Stimulated activated CD8-positive, alpha-beta memory T cell treated with anti-CD3 and anti-CD28 coated beads, Interleukin-4, amount 100 ng/mL, for 4 hours (primary cell): ENCODE measurements at places on chromosomes 13 and 19.
A peak's percentile ranks its signal among the peaks of the same experiment; 100 is the strongest.

- DNase-seq, result no peak
These were observed 871.4 kb upstream of the GPC6 start for GRCh38 chr13:92355213-92355612.

- no peak for DNase-seq
These were observed 31.4 kb upstream of the MTIF3 start for GRCh38 chr13:27481766-27482165.

GRCh38 chr13:66673401-66673800 is 556.7 kb downstream of the PCDH9 start:
- no peak for DNase-seq

- DNase-seq, result no peak
These were observed 223.2 kb downstream of the UQCRFS1 start for GRCh38 chr19:28989739-28990138.

DNA sequence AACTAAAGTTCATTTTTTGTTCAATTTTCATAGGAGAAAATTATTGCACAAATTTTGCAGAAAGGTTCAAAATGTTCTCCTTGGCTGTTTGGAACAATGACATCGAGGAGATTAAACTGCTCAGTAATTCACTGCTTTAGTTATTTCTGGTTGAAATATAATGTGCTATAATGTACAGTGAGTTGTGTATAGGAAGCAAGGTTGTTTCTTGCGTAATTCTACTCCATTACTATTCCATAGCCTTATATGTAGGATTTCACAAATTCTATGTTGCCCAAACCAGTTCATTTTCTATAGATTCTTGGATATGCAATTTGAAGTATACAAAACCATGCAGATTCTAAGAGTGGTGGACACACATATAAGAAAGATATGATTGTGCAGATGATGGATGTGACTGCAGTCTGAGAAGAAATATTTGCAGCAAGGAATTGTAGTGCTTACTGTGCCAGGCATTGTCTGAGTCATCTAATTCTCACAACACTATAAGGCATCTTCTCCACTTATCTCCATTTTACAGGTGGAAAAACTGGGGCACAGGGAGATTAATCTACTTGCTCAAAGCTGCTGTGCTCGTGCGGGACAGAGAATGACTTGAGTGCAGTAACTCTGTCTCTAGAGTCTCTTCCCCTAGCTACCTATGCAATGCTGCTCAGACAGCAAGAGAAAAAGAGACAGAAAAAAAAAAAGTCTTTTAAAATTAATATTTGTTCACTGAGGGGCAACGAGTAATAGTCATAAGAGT is 515.5 kb downstream of the MYO16 start:
- DNase-seq, result no peak

GRCh38 chr13:33284916-33285315 is 639 bp downstream of the STARD13 start:
- no peak for DNase-seq

- DNase-seq, result no peak
These were observed 7.4 kb downstream of the GPC6 start for GRCh38 chr13:93233997-93234416.

DNA sequence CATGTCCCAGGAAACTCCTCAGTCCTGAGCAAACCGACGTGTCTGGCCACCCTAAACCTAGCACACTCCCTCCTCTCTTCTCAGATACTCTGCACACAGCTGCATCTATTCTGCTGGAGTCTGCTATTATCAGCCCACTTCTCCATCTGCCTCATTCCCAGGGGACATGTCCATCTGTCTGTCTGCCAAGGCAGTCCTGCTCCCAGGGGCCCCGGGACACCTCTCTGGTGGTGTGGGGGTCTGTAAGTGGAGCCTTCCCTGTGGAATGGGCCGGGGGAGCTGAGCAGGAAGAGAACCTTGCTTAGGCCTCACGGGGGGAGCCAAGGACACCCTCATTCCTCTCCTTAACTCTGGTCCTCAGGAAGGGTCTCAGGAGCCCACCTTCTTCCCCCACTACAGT is 72.7 kb downstream of the ERICH6B start:
- no peak for DNase-seq

- no peak for DNase-seq
These were observed 35.3 kb downstream of the CERS4 start for GRCh38 chr19:8244442-8244841.

DNA sequence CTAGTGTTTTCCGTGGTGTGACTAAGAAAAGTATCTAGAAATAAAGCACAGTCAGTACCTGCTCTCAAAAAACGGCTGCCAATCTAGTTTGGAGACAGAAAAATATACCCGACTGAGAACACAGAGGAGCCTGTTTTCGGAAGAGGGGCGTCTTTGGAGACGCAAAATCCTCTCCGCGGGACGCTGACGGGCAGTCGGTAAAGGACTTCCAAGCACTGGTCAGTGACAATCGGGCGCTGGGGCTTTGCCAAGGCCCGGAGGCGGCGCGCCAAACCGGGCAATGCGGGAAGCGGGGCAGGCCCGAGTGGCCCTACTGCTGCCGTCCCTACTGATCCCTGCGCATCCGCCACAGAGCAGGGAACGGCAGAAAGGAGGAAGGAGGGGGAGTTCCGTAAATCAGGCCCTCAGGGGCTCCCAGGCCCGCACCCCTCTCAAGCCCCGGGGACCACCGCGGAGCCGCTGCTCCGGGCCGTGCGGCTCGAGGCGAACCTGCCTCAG is 588 bp upstream of the DPY19L3 start:
- DNase-seq, result no peak

DNA sequence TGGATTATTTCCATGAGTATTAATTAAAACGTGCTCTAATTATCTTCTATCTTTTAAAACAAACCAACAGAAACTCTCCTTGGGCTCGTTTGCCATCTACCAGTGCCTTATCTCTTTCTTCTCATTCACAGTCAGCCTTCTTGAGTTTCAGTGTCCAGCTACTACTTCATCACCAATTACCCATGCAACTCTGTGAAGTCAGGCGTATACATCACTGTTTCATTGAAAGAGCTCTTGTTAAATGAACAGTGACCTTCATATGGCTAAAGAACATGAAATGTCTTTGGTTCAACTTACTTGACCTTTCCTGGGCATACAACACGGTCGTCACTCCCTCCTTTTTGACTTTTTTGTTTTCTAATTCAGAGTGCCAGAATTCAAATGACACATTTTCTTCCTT is 5.2 kb upstream of the IFT88 start:
- DNase-seq, result no peak

DNA sequence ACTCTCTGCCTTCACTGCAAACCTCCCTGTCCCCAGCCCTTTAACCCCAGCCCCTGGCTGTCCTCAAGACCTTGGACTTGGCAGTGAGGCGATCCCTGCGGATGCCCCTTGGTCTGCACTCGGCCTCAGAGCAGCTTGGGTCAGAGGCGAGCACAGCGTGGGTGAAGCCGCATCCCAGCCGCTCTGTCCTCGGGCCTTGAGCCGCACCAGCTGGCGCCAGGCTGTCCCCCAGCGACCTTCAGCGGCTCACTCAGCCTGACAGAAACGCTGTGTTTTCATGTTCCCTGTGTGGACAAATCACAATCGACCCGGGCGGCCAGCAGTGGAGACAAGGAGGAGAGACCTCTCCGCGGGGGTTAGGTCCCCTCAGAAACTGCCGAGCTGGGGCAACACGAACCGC is 52.0 kb downstream of the GNG7 start:
- DNase-seq, result no peak

- no peak for DNase-seq
These were observed 839 bp upstream of the CKAP2 start for GRCh38 chr13:52454459-52454819.

DNA sequence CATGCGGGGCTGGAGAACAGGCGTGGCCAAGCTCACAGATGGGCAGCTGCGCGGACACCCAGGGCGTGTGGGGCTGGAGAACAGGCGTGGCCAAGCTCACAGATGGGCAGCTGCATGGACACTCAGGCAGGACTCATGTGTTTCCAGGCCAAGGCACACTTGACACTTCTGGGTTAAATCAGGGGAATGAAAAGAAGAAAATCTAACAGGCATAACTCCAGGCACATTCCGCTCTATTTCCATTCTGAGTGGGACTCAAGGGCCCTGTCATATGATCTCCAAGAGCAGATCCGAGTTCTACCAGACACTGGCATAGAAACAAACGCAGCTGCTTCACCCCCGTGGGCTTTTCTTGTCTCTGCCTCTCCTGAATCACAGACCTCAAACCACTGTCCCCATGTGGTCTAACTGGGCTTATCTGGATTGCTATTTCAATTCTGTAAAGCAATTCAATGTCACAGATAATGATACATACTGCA is 17.4 kb upstream of the C13orf46 start:
- no peak for DNase-seq

- DNase-seq, result no peak
These were observed 2.5 kb downstream of the ZNRF4 start for GRCh38 chr19:5457709-5458108.

- DNase-seq, result no peak
These were observed 26.9 kb upstream of the RBM26 start for GRCh38 chr13:79432992-79433391.

- DNase-seq, result no peak
These were observed 33.9 kb upstream of the NPAS1 start for GRCh38 chr19:46985542-46986415.

DNA sequence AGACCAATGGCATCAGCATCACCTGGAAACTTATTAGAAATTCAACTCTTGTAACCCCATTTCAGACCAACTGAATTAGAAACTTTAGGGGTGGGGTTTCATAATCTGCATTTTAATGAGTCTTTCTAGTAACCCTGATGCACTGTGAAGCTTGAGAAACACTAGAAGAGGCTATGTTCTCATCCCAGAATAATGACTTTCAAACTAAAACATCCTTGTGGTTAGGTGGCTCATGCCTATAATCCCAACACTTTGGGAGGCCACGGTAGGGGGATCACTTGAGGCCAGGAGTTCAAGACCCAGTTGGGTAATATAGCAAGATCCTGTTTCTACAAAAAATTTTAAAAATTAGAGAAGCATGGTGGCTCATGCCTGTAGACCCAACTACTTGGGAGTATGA is 402.4 kb downstream of the DLEU7 start:
- DNase-seq, result no peak

GRCh38 chr13:93279982-93280381 is 53.4 kb downstream of the GPC6 start:
- no peak for DNase-seq

DNA sequence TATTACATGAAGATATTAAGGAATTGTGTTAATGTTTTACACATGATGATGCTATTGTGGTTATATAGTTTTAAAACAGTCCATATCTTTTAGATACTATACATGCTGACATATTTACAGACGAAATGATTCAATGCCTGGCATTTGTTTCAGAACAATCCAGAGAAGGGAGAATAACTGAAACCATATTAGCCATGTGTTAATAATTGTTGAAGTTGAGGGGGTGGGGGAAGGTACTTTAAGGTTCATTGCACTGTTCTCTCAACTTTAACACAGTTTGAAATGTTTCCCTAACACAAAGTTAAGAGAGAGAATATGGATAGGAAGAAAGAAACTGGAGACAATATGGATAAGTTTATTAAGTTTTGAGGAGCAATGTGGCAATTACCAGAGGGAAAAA is 5.8 kb downstream of the CRYL1 start:
- no peak for DNase-seq

DNA sequence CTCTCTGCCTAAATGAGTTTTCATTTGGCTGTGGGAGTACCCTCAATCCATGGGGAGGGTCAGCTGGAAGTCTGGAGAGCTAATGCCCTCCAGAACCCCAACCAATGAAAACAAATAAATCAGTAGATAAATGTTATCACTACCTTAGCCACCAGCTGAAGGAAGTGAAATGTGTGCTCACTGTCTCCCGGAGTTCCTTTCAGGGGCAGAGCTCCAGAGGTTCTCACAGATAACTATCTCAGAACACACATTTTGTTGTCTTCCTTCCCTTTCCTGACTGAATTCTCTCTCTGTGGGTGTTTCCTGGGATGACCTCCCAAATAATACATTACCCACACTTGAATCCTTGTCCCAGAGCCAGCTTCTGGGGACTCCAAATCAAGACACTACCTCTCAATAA is 779.6 kb downstream of the DIAPH3 start:
- DNase-seq, result no peak

DNA sequence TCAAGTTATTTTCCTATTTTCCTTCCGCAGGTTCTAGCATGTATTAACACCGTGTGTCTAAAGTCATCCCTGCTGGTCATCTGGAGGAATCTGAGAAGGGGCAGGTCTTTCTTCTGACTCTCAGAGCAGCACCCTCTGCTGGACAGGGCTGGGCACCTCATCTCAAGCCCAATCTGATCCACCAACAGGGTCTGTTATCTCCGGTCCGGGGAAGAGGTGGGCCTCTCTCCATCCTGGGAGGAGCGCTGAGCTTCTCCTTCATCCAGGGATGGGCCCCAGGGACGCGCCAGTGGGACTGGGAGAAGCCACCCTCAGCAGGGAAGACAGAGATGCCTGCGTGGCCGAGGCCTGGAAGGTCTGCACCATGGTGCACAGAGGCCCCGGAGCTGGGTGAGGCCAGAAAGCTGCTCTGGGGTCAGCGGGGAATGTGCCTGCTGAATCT is 26.0 kb upstream of the ZNF331 start:
- DNase-seq, result peak; percentile 7

- no peak for DNase-seq
These were observed 9.6 kb upstream of the ZNRF4 start for GRCh38 chr19:5445561-5446055.

- no peak for DNase-seq
These were observed 6.5 kb upstream of the OPA3 start for GRCh38 chr19:45591004-45591637.

- DNase-seq, result no peak
These were observed 4.2 kb upstream of the ZSCAN4 start for GRCh38 chr19:57664269-57665127.

DNA sequence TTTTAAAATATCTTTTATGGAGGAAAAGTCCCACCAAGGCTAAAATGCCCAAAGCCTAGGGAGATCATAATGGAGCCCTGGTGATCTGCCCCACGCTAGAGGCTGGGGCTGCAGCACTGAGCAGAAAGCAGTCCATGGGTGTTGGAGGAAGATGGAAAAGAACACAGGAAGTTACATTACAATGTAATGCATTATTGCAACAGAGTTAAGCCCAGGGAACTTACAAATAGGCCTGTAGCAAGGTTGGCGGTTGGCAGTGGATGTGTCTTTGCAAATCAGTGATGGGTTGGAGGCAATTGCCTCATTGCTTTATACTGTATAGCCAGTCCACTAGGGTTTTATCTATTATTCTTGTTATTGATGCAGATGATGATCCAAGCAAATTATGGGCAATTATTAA is 399.9 kb downstream of the NDFIP2 start:
- no peak for DNase-seq

- no peak for DNase-seq
These were observed 183.5 kb downstream of the SPRY2 start for GRCh38 chr13:80157261-80157932.

DNA sequence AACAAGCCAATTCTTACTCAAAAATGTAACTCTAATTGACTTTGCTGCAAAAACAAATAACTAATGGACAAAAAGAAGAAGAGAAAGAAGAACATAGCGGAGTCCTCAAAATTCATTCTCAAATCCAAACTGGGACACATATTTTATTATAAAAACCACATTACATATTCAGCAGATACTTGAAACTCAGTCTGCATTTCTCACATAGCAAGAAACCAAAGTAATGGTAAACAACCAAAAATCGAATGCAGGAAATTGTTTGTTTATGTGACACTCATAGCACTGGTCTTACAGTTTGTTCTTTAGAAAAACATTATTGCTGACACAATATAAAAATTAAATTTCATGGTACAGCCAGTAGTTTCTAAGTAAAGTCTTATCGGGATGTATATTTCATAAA is 789.8 kb downstream of the SLITRK6 start:
- DNase-seq, result no peak

GRCh38 chr13:23159205-23159759 is 21.5 kb upstream of the SGCG start:
- no peak for DNase-seq
